ENCODE measurements at places on chromosomes 13 and 19. TPM values are rescaled to one million over a fixed set of nuclear protein-coding genes. Genes with fewer than 3 reads are reported as not detected.

Gene CASP14
- not detected for polyA plus RNA-seq

Gene CAMSAP3
- 22.5 TPM for polyA plus RNA-seq

Gene ZNF439
- polyA plus RNA-seq, result 2.0 TPM

Gene LILRB2
- polyA plus RNA-seq, result not detected

Gene FCAR
- not detected for polyA plus RNA-seq

Gene LIPE
- polyA plus RNA-seq, result 19.1 TPM

Gene CPAMD8
- 1.9 TPM for polyA plus RNA-seq

Gene GPR12
- polyA plus RNA-seq, result 6.7 TPM

Gene SYCN
- not detected for polyA plus RNA-seq

Gene ZNF841
- polyA plus RNA-seq, result 30.1 TPM

Gene SCGB2B2
- polyA plus RNA-seq, result not detected

Gene NCAN
- 59.5 TPM for polyA plus RNA-seq

Gene ZNF540
- polyA plus RNA-seq, result 22.5 TPM

Gene CYP4F3
- polyA plus RNA-seq, result not detected

Gene AP3D1
- 88.2 TPM for polyA plus RNA-seq

Gene SCAMP4
- polyA plus RNA-seq, result 13.3 TPM

Gene FSD1
- polyA plus RNA-seq, result 158 TPM

Measured in neural cell (in vitro differentiated cells).